ENCODE measurements at places on chromosomes 6 and 20.
A peak's percentile ranks its signal among the peaks of the same experiment; 100 is the strongest.

GRCh38 chr6:12560315-12560714, 156.3 kb upstream of the PHACTR1 start:
- no peak for DNase-seq

DNA sequence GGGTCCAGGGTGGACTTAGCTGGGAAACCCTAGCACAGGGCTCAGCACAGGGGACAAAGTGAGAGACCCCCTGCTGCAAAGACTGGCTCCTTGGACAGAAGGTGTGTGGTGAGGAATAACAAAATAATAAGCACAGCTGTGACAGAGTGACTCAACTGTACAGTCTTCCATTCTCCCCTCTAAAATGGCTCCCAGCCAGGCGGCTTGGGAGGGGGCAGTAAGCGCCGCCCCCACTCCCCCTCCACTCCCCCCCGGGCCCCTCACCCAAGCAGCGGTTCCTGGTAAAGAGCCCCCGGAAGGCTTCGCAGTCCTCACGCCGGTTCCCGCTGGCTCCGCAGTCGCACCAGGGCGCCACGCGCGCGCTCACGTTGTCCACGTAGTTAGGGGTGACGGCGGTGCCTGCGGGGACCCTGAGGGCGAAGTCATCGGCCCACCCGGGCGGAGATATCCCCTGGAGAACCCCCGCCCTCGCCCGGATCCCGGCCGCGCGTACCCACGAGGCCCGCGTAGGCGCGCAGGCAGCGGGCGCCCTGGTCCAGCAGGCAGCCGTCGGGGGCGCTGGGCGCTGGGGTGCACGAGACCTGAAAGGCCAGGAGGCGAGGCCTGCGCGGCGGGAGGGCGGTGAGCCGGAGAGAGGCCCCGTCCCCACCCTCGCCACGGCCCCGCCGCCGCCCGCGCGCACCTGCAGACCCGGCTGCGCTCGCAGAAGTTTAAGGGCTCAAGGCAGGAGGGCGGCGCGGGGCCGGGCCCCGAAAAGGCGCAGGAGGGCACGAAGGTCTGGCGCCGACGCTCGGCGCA, 2.7 kb downstream of the GFRA4 start:
- DNase-seq, result no peak

GRCh38 chr6:23783901-23784300, 342.1 kb upstream of the NRSN1 start:
- DNase-seq, result no peak

DNA sequence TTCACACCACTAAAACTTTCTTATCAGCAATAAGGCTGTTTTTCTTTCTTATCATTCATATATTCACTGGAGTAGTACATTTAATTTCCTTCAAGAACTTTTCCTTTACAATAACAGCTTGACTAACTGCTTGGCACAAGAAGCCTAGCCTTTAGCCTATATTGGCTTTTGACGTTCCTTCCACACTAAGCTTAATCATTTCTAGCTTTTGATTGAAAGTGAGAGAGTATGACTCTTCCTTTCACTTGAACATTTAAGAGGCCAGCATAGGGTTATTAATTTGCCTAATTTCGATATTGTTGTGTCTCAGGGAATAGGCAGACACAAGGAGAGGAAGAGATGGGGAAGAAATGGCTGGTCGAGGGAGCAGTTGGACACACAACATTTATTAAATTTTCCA, 23.6 kb downstream of the THEMIS start:
- DNase-seq, result no peak

GRCh38 chr6:11242711-11243110, 10.2 kb upstream of the NEDD9 start:
- DNase-seq, result no peak

DNA sequence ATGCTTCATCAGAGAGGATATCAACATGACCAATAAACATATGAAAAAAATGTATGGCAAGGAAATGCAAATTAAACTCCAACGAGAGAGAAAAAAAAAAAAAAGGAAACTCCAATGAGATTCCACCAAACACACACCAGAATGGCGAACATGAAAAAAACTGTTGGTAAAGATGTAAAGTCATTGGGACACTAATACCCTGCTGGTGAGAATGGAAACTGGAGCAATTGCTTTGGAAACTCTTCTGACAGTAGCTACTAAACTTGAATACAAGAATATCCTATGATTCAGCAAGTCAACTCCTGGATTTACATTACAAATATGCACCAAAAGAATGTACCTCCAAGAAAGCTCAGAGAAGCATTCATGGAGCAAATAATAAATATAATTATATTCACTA, 260.7 kb upstream of the ECI2 start:
- DNase-seq, result no peak

- no peak for DNase-seq
Observed at GRCh38 chr6:128057541-128057940, 156.7 kb upstream of the THEMIS start.

DNA sequence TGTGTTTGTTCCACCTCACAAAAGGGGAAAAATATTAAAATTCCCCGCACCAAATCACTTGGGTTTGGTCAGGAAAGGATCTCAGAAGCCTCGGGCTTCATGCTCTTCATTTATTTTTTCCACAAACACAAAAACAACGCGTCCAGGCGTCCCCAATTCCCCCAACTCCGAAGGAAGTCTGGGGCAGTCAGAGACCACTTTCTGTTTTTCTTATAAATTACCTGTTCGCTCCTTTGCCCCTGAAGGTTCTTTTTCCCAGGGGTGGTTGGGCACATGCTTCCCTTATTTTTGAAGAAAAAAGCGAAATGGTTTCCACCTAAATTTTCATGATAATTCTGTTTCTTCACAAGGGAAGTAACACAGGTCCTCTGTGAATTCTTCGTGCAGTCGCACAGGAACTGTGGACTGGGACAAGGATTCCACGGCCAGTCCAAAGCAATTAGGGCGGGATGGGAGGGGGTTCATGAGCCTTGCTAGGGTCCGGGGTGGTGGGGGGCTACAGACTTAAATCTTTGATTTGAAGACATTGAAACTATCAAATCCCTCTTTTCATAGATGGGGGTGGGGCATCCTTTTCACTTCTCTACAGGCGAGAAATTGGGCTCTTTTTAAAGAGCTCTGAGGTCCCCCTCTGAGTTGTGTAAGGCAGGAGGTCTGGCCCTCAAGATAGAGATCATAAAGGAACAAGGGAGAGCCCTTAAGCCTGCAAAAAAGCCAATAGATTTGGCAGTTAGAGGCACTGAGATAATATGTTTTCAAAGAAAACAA, 30.5 kb upstream of the HFE start:
- peak; percentile 13 for DNase-seq

GRCh38 chr6:37192666-37193065, 22.7 kb downstream of the PIM1 start:
- DNase-seq, result no peak

Measured in CD4-positive, alpha-beta T cell treated with Interleukin-4 for 4 hours (primary cell).